ENCODE measurements at places on chromosomes 12 and 14.

- DNase-seq, result no peak
Observed at GRCh38 chr12:53098354-53098981, 1.0 kb downstream of the IGFBP6 start.

DNA sequence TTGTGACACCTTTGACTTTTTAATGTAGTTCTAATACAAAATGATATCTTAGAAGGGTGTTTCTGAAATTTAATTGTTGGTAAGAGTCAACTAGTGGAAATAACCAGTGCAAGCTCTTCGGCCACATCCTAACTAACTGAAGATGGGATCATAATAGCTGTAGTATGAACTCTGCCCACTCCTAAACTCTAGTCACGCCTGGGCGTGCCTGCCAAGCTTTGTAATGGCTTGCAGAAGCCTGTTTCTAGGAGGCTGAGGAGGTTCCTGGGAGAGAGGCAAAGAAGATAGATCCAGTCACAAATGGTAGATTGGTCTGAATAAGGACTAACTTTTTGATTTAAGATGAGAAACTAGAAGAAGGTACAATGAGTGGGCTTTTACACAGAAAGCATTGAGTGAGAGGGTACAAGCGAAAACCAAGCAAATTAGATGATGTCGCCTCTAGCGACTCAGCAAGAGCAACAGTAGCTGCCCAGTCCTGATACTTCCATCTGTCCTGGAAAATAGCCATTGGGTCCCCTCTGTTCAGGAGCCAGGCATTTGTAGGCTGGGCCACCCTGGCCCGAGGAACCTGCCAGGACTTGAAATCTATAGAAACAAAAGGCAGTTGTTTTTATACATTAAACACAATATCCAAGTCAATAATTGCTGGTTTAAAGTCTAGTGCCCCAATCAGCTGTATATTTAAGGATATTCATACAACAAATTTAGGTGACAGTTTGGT is 148.8 kb downstream of the SLC38A4 start:
- DNase-seq, result no peak

DNA sequence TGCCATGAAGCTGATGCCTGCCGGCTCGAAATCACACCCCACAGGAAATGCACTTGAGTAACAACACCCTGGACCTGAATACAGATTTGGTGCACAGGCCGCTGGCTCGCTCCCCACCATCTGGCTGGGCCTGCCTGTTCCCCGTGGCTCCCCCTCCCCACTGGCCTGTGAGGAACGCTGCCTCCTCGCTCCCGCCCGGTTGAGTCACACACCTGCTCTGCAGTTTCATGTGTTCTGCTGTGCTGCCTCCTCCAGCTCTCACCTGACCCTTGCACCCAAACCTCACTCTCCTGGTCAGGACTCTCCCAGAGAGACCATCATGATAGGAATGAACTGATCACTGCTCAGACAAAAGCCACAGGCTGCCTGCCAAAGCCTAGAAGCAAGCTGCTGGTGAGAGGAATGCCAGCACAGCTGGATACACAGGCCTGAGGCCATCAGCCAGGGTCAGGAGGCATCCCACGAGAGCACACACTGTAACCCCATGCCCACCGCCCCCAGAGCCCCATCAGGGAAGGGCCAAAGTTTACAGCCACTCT is 3.8 kb upstream of the SIVA1 start:
- DNase-seq, result no peak

DNA sequence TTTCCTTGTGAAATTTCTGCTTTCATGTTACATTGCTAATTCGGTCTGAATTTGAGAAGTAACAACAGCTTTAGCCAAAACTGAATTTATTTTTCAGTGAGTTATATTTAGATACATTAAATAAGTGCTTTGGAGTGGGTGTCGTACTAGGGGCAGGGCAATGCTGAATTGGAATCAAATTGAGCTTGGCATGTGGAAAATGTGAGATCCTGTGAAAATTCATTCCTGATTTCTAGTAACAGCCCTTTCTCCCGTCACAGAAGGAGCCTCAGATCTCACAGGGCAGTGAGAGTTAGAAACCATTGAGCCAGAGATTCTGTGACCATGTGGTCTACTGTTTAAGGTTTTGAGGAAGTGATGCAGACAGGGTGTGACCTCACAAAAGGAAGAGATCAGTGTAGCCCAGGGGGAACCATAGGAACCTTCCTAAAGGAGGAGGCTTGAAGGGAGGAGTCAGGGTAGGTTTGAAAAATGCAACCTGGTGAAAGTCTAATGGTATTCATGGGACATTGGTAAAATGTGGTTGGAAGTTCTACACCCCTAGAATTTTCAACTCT is 1136.8 kb downstream of the AACS start:
- DNase-seq, result no peak

DNA sequence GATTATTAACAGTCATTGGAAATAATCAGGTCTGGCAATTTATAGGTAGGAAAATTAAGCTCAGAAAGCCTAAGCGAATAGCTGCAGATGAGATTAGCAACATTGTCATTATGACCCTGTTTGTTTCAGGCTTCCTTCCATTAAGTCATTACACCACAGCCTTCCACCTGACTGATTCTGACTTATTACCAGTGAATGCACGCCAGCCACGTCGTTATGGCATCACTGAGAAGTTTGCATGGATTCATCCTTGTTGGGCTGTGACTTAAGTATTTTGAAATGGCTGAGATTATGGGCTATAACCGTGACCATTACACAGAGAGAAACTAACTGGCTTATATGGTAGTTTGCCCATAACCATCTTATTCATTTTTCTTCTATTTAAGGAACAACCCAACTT is 18.6 kb downstream of the RASSF8 start:
- no peak for DNase-seq

DNA sequence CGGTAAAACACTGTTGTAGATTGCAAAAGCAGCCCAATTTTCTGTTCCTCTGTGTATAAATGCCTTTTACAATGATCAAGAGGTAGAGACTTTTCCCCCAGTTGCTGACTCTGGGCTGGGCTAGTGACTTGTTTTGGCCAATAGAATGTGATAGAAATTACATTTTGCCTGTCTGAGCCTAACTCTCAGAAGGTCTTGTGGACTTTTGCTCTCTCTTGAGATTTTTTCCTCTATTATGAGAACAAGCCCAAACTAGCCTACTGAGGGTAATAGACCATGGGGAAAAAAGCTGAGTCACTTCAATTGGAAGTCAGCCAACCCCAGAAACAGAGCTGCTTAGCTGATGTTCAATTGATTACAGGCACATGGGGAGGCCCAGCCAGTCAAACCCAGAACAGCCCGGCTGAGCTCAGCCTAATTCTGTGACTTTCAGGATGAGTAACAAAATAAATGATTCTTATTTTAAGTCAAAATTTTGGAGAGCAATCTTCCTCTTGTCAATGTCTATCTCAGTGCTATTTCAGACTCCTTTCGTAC is 61.4 kb downstream of the MYF5 start:
- no peak for DNase-seq
